Left ventricle myocardium inferior (tissue), 1 donor: ENCODE measurements at places on chromosomes 7 and 10. TPM values are rescaled to one million over a fixed set of nuclear protein-coding genes. Genes with fewer than 3 reads are reported as not detected.

NUTM2A gene
- total RNA-seq: 2.2 TPM

DDX56 gene
- 27.1 TPM for total RNA-seq

MUC3A gene
- 0.19 TPM for total RNA-seq

PDE6C gene
- total RNA-seq: not detected

POMZP3 gene
- 7.8 TPM for total RNA-seq
